ENCODE measurements at places on chromosomes 12 and 14.

DNA sequence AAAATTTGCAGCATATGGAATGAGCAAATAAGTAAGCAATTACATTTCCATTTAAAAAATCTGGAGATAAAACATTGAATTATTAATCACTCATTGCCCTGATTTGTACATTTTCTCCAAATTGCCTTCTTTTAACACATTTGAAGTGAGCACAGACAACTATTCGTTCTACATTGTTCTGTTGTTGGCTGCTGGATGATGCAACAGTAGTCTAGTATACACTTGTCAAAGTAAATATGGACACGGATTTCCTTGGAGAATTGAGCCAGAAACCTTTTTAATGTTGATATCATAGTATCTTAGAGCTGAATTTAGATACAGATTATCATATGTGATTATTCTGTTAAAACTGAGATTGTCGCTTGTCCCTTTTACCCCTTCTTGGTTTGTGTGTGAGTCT is 188.2 kb downstream of the FUT8 start:
- DNase-seq = no peak

- no peak for DNase-seq
Measured at GRCh38 chr12:27434673-27435565, 11.6 kb upstream of the SMCO2 start.

DNA sequence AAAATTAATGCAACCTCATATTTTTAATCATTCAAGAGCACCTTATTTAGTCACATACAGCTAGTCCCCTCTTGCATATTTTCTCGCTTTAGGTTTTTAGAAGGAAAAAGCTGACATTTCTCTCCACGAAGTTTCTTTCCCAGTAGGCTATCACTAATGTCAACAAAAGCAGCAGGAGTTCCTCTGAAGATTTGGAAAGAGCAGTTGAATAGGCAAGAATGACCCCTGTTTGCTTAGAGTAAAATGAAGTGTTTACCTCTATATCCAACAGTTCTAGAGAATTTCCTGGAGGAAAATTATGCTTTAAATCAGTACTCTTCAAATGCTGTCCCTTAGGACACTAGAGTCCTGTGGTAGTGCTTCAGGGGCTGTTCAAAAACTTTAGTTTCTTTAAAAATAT is 188.1 kb upstream of the PRKD1 start:
- no peak for DNase-seq

- DNase-seq = no peak
Measured at GRCh38 chr14:93040443-93040842, 75.3 kb downstream of the ITPK1 start.

DNA sequence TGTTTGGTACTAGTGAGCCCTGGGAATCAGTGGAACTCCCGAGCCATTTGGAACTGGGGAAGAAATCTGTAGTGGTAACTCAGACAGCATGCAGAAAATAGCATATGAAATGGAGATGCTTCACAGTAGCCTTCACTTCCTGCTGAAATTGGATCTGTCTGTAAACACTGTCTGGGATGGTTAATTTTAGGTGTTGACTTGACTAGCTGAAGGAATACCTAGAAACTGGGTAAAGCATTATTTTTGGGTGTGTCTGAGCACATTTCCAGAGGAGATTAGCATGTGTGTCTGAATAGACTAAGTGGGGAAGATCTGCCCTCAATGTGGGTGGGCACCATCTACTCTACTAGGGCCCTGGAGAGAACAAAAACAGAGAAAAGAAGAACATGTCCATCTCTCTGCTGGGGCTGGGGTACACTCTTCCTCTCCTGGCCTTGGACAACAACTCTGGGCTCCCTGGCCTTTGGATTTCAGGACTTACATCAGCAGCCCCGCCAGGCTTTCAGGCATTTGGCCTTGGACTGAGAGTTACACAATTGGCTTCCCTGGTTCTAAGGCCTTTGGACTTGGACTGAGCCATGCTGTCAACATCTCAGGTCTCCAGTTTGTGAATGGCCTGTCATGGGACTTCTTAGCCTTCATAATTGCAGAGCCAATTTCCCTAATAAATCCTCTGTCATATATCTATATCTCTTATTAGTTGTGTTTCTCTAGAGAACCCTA is 14.0 kb upstream of the CRADD start:
- DNase-seq = no peak

- DNase-seq = no peak
Measured at GRCh38 chr12:59194794-59195193, 274.5 kb upstream of the LRIG3 start.

DNA sequence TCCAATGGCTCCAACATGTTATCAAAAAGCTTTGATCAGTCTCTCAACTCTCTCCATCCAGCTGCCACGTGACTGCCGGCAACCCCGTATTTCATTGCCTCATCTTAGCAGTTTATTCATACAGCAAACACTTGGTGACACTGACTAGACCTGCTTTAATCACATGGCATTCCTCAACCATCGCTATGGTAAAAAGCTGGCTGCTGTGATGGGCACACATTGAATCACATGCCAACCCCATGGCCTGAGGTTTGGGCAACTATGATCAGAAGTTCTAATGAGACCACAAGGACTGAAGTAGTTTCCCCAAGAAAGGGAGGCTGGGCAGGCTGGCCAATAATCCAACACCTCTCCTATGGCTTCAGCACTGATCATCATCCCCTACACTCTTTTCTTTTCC is 40.6 kb upstream of the TAS2R42 start:
- DNase-seq = no peak

DNA sequence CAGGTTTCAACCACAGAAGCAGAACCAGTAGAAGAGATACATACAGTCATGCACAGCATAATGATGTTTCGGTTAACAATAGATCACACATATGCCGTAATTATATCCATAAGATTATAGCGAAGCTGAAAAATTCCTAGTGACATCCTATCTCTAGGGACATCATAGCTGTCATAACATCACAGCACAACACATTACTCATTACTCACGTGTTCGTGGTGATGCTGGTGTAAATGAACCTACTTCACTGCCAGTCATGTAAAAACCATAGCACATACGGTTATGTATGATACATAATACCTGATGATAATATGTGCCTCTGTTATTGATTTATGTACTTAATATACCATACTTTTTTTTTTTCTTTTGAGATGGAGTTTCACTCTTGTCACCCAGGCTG is 44.7 kb downstream of the KLRG1 start:
- DNase-seq = no peak

- DNase-seq = no peak
Measured at GRCh38 chr14:57833323-57833722, 32.6 kb downstream of the SLC35F4 start.

- no peak for DNase-seq
Measured at GRCh38 chr14:102733326-102733725, 43.9 kb upstream of the TRAF3 start.

DNA sequence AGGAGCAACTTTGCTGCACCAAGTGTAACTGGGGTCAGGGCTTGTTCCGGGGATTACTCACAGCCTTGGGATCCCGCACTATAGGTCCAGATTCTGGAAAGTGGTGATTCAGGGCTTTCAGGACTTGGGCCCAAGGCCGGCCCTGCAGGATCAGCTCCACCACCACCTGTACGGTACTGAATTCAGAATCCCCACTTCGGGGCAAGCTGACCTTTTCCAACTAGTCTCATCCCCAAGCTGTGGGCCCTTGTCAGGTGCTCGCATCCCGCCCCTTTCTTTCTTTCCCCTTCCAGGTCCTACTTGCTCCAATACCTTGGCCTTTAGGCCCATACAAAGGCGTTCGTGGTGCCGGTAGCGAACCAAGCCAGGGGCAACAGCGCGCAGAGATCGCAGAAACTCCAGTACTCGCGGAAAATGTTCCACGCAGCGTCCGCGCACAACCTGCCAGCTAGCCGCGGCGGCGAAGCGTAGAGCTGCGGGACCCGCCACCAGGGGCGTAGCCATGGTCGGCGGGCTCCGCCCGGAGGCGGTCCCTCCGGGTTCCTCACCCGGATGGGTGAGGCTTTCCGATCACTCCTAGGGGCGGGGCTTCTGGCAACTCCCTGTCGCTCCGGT is 487 bp downstream of the TINF2 start:
- DNase-seq = peak; percentile 93

- no peak for DNase-seq
Measured at GRCh38 chr14:63924375-63924774, 71.6 kb downstream of the SYNE2 start.

DNA sequence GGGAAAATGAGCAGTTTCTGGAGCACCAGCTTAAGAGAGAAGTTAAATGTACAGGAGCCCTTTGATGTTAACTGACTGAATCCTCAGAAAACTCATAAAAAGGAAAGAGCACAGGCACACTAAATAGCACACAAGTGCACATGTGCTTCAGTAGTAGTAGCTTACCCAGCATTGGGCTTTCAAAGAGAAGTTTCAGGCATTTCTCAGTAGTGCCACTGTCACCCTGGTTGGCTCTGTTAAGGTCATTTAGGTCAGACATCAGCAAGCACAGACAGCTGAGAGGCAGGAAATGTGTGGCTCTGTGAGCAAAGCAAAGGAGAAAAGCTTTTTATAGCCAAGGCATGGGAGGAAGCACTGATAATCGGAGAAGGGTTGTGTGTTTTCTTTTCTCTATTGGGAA is 96.3 kb upstream of the HIF1A start:
- DNase-seq = no peak

DNA sequence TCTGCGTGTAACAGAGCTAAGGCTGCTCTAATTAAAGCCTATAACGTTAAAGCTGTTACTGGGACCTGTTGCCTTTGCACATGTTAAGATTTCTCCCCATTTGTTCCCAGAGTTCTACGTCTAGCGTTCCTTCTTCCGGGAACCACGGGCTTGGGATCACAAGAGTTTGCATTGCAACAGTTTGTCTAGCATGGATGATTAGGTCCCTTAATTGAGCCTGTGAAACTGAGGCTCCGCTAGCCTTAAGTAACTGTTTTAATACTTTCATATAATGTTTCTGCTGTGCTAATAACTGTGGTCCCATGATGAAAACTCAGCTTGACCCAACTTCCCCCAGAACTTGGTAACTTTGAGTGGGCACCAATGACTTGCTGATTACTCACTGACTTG is 16.7 kb upstream of the LYZ start:
- DNase-seq = no peak

- peak; percentile 60 for DNase-seq
Measured at GRCh38 chr12:57904848-57905811, 36.2 kb upstream of the ATP23 start.

DNA sequence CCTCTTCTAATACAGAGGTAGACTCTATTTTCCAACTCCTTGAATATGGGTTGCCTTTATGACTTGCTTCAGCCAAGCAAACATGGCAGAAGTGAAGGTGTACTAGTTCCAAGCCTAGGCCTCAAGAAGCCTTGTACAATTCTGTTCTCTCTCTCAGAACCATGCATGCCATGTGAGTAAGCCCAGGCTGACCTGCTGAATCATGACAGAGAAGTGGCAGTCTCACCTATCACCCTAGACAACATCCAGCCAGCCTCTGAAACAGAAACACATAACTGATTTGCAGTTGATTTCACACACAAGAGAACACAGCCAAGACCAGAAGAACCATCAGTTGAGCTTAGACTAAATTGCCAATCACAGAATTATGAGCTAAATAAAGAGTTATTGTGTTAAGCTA is 157.2 kb downstream of the GARIN6 start:
- no peak for DNase-seq

DNA sequence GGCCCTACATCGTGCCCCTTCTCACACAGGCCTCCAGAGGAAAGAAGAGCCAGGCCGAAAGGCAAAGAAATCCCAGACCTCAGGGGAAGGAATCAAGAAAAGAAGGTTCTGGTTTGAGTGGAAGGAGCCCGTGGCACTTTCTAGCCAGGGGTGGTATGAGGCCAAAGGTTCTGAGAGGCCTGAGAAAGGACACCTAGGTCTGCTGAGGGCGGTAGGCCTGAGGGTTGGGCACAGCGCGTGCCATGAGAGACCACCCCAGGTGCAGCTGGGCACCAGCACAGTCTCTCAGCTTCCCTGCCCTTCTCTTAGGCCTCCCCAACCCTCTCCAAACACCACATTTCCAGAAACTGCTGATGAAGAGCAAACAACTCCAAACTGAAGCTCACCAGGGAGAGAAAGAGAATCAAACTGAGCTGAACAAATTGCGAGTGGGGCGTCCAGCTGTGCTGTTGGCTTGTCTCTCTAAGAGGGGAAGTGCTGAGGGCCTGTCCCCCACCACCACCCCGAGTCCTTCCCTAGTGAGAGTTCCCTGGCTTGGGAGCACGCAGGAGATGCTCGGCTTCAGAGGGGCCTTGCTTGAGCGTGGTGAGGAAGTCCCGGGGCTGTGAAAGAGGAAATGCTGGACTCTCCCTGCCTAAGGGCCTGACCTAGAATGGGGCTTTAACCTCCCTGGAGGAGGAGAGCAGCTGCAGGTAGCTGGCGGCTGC is 184.8 kb downstream of the ZFP36L1 start:
- no peak for DNase-seq

GRCh38 chr14:53265025-53265424 is 111.9 kb upstream of the DDHD1 start:
- DNase-seq = no peak

- DNase-seq = no peak
Measured at GRCh38 chr12:57008178-57008577, 1.8 kb upstream of the ZBTB39 start.

GRCh38 chr12:115450710-115451109 is 766.7 kb upstream of the TBX3 start:
- no peak for DNase-seq

- no peak for DNase-seq
Measured at GRCh38 chr12:105945880-105946279, 192.9 kb downstream of the NUAK1 start.

- no peak for DNase-seq
Measured at GRCh38 chr14:57486767-57487379, 6.8 kb downstream of the CCDC198 start.

DNA sequence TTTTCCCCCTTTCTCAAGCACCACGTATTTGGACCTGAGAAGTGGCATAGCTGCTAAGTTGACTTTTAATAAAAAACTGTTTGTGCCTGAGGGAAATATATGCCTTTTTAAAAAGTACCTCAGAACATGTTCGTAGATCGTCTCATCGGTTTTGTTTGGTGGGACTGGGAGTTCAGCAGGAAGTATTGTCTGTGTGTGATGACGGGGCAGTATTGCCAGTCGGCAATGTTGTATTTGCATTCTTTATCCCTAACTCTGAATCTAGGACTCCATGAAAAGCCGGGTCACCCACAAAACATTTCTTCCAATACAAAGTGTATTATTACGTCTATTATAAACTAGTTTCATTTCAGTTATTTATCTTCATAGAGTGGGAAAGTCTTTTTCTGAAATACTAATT is 19.7 kb upstream of the FGD4 start:
- no peak for DNase-seq

DNA sequence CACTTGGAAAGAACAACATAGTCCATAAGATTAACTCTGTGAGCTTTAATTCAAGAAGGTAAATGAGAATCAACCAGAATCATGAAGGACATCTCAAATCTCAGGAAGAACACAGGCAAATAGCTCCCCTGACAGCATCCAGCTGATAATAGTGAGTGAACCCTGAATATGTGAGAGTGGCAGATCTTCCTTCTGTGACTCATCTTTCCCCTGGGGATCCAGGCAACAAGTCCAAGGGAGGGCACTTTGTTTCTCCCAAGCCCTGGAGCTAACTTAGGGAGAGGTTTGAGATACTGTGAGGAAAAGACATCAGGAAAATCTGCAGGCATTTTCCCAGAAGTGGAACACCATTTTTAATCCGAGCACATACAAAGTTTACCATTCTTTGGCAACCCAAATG is 763.9 kb upstream of the MGAT4C start:
- DNase-seq = no peak

- no peak for DNase-seq
Measured at GRCh38 chr12:43835264-43835655, 621 bp upstream of the TMEM117 start.

All from activated CD4-positive, CD25-positive, alpha-beta regulatory T cell (primary cell).